ENCODE measurements at places on chromosomes 1 and 21.
A peak's percentile ranks its signal among the peaks of the same experiment; 100 is the strongest.

DNA sequence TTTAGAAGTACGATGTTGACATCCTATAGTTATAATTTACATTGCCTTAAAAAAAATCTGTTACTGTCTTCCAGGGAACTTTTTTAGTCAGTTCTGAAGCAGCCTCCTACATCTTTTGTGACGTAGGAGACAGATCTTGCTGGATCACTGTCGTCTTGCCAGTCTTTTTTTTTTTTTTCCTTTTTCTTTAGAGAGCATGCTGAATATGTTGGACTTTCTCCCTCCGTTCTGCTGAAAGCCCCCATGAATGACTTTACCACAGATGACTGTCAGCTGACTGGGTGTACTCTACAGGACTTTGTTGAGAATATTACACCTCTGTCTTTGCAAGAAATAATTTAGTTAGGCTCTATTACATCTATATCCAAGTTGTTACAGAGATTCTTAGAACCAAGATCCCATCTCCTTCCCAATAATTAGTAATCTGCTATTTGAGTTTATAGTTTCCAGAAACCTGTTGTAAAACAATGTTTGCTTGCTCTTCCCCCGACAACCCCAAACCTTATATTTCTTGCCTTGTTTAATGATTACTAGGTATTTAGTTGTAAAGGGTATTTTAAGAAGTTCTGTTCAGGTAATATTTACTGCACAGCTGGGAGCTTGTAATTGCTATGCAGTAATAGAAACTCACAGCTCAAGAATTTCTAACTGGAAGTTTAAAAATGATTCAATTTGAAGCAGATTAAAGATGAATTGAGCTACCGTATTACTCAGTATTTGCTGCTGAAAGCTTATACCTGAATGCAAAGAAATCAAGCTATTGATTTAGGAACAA, 61.8 kb downstream of the RASAL2 start:
- no peak for DNase-seq

DNA sequence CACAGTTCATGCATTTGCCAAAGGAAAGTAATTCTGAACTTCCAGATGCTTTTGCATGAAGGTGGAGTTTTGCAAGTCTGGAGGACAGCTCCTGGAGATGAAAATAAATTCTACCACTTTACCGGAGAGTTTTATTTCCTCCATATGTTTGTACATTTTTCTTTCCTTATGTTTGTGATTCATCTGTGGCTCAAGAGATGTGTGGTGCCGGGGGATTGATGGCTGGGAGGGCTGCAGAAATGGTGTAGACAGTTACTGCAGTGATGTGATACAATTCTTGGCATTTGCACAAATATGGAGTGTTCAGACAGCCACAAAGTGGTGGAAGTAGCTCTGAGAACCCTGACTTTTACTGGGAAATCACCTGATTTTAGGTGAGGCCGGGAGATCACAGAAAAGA, 58.5 kb upstream of the ASB17 start:
- DNase-seq: no peak

GRCh38 chr1:96979304-96980268, 258.0 kb downstream of the PTBP2 start:
- no peak for DNase-seq

DNA sequence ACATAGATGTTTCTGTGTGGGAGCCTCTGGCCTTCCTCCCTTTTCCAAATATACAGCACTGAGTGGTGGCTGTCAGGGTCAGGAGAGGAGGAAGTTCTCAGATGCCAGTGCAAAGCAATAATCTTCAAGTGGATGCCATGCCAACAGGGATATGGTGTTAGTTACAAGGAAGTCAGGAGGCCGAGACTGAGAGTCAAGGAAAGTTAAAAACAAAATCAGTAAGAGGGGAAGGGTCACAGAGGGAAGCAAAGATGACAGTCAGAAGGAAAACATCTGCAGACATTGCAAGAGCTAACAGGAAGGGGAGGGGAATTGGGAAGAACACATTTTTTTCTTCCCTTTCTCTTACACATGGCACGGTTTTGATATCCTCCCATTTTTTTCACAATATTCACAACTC, 691.4 kb downstream of the ADGRL2 start:
- no peak for DNase-seq

DNA sequence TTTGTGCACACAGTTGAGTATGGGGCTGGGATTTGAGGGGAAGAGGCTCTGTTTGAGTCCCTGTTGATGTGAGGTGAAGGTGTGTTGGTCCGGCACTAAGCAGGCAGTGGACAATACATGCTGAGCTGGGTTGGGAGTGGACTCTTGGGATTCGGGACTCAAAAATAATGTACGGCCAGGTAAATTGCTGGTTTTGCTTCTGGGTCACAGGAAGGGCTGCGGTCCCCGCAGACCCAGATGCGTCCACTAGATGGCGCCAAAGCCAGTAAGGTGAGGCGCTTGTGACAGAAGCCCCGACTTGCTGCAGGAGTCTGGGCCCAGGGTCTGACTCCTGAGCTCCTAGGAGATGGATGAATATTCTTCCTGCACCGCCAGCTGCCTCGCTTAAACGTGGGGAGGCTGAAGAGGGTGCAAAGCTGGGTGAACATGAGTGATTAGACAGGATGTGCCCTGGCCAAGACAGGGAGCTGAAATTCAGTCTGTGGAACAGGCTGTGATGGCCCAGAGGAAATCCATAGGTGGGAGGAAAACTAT, 61.4 kb downstream of the ACBD3 start:
- DNase-seq: peak; percentile 77

GRCh38 chr21:27168084-27168483, 201.2 kb upstream of the ADAMTS5 start:
- no peak for DNase-seq

DNA sequence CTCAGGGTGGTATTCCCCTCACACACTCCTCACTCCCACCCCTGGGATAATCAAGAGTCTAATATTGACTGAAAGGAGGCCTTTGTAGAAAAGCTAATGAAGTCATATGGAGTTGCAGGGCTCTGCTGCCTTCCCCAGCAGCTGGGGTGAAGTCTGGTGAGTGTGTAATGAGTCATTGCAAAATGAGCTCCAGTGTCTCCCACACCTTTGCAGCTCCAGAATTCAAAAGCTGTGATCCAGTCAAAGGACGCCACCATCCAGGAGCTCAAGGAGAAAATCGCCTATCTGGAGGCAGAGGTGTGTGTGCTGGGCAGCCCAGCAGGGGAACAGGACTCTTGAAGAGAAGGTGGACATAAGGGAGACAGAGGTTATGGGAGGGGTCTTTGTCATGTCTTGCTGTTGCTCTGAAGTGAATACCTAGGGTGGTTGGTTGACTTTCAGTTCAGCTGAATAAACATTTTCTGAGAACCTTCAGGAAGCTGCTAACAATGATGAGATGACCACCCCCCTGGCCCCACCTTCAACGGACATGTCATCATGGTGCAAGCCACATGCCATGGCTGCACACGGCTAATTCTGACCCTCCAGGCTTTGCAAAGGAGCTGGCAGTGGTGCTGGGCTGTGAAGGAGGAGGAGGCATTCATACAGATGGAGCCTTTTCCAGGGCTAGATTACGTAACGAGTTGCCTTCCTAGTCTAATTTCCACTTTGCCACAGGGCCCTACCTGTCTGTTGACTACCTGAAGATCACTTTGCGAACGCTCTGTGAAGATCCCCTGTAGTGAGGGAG, 32.2 kb upstream of the SNX27 start:
- DNase-seq: no peak

DNA sequence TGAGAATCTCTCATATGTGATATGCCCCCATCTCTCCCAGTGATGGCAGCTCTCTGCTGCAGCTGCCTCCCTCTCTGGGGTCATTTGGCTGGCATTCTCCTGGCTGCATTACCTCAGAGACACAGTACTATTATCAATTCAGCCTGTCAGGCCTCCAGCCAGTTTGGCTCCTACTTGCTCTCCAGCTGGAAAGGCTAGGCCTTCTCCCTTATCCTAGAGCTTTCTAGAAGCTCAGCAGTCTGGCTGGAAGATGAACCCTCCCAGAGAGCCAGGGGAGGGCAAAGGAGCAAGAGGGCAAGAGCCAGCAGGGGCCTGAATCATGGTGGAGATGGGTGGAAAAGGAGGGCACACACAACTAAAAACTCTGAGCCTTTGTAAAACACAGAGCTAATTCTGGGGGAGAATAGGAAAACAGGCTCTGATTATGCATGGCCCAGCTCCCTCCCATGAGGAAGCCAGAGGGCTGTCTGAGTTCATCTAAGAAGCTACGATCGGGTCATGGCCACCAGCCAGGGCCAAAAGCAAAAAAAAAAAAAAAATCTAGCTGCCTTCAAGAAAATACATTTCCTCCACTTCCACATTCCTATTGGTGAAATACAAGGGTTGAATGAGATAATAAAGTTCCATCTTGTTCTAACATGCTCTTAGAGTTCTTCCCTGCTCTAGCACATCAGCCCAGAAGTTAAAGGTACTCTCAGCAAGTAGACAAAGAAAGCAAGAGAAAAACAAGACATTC, 8.8 kb downstream of the LAMB3 start:
- DNase-seq: no peak

- DNase-seq: no peak
Measured at GRCh38 chr1:11434501-11434900, 44.5 kb upstream of the DISP3 start.

GRCh38 chr1:61482170-61482734, 242.7 kb downstream of the TM2D1 start:
- DNase-seq: no peak

GRCh38 chr21:45466330-45467220, 61.6 kb downstream of the COL18A1 start:
- no peak for DNase-seq

DNA sequence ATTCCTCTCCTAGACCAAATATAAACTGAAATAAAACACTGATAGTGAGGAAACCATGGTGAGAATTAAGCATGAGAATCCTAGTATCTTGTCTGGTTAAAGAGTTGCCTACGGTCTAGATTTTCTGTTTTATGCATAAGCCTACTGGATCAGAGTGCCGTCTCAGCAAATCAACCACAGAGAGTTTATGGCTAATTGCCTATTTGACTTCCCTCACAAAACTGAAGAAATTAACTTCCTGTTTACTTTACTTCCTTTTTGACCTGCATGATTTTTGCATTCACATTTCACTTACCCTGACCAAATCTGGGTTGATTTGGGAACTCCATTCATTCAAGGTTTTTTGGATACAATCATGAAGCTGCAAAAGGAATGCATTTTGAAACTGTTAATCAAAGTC, 5.0 kb downstream of the GCLM start:
- DNase-seq: no peak

- no peak for DNase-seq
Measured at GRCh38 chr1:207404849-207405525, 49.1 kb upstream of the CR2 start.

DNA sequence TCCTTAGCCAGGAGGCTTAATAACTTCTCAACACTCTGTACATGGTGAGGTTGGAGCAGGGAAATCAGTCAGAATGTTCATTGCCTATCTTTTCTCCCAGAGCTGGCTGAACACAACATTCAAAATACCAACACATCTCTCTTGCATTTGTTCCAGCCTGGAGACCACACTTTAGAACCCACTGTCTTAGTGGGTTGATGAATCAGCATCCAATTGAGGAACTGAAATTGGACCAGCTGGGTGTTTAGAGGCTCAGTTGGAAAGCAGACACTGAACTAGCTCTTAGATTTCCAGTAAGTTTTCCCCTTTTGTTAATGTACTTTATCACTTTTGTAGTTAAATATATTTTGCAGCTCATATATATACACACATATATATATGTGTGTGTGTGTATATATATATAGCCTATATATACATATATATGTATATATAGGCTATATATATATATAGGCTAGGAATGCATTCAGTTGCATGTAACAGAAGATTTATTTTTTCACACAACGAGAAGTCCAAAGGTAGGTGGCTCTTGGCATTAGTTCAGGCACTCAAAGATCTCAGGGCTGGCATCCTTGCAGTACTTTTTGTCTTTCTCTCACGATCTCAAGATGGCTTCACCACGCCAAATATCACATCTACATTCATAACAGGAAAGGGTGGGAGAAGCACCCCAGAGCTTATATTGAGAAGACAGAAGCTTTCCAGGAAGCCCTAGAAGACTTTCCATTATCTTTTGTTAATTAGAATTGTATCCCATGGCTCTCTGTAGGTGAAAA, 35.0 kb upstream of the HUNK start:
- no peak for DNase-seq

GRCh38 chr1:182368903-182369302, 22.7 kb downstream of the GLUL start:
- DNase-seq: no peak

GRCh38 chr1:21956720-21957552, 19.8 kb upstream of the HSPG2 start:
- DNase-seq: peak; percentile 32

DNA sequence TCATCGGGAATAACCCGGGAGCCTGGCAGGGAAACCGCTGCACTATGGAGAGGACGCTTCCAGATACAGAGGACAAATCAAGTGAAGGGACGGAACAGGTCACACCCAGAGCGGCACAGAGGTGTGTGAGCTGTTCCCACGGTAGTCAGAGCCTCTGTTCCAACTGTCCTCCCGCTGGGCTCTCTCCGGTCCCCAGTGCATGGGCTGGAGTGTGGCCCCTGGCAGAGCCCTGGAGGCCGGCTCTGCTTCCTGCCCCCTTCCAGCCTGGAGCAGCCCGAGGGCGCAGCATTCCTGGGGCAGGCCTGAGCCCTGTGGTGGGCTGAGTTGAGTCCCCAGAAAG, 11.9 kb upstream of the ZBTB21 start:
- DNase-seq: no peak

- DNase-seq: no peak
Measured at GRCh38 chr1:212142883-212143530, 107.5 kb downstream of the DTL start.

GRCh38 chr1:12581179-12581578, 36.8 kb downstream of the DHRS3 start:
- no peak for DNase-seq

DNA sequence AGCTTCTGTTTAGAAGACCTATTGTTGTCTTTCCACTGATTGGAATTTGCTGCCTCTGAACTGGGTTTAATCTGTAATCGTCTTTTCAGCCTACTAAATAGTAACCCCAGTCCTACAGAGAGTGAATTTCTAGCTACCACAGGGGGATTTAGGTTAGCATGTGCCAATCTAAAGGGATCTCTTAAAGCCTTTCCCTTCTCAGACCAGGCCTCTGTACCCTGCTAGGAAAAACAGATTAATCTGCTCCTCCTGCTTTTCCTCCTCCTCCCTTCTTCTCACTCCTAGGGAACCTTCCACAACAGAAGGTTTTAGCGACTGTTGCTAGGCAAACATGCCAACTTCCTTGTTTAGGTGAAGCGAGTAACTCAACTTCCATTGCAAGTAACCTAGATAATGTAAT, 1.3 kb upstream of the RC3H1 start:
- no peak for DNase-seq

GRCh38 chr1:202501281-202501680, 152.8 kb downstream of the PPP1R12B start:
- DNase-seq: no peak

GRCh38 chr1:221187174-221187573, 307.9 kb downstream of the HLX start:
- no peak for DNase-seq

DNA sequence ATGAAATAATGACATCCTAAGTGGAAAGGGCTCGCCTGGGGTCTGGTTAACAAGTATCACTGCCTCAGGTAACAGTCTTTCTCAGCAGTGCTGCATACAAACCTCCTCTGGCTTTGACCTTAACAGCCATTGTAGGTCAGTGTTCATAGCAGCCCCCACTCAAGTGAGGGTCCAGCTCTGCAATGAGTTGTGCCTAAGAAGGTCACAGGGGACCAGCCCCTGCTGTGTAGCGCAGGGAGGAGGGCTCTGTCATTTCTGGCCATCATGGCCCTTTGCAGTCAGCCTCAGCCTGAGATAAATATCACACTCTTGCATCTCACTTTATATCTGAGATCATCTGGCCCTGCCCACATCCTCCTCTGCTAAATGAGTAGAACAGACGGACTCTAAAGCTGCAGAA, 18.1 kb upstream of the MYSM1 start:
- DNase-seq: no peak

GRCh38 chr1:117079737-117080136, 19.6 kb downstream of the TTF2 start:
- DNase-seq: no peak
